ENCODE measurements at places on chromosomes 11 and 22.
A peak's percentile ranks its signal among the peaks of the same experiment; 100 is the strongest.

DNA sequence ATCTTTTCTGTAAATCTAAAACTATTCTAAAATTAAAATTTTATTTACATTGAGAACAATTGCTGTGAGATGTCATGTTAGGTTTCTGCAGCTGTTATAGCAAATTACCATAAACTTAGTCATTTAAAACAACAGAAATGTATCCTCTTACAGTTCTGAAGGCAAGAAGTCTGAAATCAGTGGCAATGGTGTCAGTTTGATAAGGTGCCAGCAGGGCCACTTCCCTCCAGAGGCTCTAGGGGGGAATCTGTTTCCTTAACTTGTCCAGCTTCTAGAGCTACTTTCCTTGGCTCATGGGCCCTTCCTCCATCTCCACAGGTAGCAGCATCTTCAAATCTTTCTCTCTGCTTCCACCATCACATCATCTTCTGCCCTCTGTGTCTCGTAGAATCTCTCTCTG, 23.0 kb downstream of the MOGAT2 start:
- DNase-seq: no peak

DNA sequence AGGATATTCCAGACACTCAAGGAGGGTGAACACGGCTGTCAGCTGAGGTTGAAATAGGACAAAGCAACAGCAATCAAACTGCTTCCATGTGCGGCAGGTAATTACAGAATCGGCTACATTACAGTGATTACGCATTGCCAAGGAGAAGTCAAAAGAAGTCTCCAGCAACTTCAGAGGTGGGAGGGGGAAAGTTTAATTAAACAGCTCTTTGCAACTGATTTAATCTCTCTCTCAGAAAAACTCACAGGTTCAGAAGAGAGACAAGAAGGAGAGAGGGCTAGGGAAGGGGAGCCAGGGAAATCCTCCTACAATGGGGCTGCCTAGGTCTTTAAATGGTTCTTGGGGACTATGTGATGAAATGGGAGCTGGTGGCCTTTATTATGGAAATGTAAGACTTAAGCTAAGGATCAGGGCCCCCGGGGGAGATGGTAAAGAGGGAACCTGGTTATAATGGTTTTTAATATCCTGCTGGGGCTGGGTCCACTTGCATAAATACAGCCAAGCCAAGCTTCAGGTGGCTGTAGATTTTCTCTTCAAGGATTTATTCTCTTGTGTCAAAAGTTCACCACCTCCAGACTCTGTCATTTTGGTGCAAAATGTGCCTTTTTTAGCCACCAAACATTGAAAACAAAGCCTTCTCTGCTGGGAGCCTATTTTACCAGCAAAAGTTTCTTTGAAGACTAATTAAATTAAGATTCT, 354.7 kb upstream of the NARS2 start:
- DNase-seq: no peak

GRCh38 chr11:78651136-78651775, 76.6 kb upstream of the NARS2 start:
- no peak for DNase-seq

DNA sequence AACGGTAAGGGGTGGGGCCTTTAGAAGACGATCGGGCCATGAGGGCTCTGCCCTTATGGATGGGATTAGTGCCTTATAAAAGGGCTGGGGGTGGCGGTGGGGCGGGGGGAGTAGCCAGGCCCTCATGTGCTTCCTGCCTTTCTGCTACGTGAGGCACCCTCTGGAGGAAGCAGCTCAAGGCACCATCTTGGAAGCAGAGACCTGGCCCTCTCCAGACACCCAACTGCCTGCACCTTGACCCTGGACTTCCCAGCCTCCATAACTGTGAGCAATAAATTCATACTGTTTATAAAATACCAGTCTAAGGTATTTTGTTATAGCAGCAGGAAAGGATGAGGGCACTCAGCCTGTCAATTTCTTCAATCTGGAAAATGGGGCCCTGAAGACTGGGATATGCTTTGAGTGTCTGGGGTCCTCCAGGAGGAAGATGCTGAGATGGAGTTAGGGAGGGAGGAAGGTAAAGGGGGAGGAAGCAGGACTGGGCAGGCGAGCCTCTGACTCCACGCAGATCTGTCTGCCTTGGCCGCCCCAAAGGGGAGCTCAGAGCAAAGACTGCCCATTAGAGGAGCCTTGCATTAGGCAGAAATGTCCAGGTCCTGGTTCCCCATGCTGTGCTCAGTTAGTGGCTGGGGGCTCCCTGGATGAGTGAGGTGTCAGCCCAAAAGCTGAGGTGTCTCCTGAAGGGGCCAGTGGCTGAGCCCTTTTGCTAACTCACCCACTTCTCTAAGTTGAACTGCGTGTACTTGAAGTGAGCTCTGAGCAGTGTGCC, 5.3 kb downstream of the CABP2 start:
- no peak for DNase-seq

GRCh38 chr11:118145285-118146227, 7.1 kb downstream of the SCN4B start:
- peak; percentile 89 for DNase-seq

- no peak for DNase-seq
These were observed 1046.1 kb downstream of the DLG2 start for GRCh38 chr11:84581083-84581482.

All from mammary epithelial cell (primary cell).